Stimulated activated CD4-positive, alpha-beta T cell treated with anti-CD3 and anti-CD28 coated beads, Interleukin-4, amount 100 ng/mL, for 1 hour (primary cell): ENCODE measurements at places on chromosomes 2 and 18.

DNA sequence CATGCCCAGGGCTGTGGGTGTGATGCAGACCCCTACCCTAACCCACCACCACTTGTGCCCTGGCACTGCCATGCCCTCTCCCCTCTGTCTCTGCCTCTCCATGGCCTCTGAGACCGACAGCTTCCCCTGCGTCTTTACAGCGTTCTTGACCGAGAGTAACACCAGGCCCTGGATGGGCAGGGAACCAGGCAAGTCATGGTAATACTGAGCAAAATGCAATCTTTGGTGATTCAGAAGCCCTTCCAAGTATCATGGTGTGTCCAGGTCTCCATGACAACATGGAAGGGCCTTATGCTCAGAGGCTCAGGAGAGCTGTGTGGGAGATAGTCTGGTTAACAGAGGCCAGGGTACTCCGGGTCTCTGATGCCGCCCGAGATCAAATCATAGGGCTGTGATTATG lies 176.1 kb downstream of the KLHL29 start:
- DNase-seq: no peak

GRCh38 chr2:120873958-120874887 lies 138.6 kb downstream of the GLI2 start:
- no peak for DNase-seq

DNA sequence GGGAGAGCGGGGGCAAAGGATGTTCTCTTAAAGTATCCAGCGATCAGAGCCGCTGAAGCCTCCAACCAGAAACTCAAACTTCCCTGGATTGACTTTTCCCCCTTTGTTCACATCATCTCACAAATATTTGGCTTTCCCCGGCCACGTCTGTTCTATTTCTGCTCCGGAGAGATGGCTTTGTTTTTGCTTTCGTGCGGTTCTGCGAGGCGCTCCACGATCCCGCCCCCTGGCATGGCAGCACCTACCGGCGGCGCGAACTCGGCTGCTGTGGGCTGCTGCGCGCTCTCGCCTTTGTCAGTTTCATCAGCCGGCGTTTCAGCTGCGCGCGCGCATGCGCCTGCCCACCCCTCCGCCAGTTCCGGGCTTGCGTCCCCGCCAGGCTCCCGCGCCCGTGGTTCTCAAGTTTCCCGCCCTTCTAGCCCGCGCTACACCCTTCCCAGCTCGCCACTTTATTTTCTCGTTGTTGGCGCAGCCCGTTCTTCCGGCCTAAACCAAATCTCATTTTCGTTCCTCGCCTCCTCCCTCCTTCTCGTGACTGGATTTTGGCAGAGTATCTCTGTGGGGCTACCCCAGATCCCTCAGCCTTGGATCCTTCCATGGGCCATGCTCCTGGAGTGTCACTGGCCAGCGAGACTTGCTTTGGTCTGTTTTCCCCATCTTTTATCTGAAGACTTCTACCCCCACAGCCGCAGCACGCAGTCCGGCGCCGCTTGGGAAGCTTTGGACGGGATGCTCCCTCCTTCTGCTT lies 98.0 kb downstream of the INSIG2 start:
- DNase-seq: peak; percentile 88

DNA sequence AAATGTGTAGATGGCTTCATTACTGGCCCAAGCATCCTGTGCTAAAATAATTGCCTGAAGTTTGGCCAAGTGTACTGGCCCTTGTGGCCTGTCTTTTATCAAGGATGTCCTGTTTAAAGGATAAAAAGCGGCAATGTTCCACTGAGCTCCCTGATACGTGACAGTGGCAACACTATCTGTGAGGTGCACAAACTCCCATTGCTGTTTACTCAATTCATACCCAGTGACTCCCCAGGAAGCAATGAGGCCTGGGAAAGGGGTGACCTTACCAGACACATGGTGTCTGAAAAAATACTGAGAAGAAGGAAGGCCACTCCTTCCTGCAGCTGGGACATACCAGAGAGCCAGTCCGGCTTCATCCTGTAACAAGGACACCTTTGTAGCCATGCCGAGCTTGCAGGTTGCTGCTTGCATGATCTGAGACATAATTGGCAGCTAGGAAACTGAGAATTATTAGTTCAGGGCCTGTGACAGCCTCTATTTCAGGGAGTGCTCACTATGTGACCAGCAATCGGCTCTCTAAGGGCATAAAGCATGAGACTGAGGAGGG lies 198.5 kb upstream of the LRATD1 start:
- DNase-seq: no peak

DNA sequence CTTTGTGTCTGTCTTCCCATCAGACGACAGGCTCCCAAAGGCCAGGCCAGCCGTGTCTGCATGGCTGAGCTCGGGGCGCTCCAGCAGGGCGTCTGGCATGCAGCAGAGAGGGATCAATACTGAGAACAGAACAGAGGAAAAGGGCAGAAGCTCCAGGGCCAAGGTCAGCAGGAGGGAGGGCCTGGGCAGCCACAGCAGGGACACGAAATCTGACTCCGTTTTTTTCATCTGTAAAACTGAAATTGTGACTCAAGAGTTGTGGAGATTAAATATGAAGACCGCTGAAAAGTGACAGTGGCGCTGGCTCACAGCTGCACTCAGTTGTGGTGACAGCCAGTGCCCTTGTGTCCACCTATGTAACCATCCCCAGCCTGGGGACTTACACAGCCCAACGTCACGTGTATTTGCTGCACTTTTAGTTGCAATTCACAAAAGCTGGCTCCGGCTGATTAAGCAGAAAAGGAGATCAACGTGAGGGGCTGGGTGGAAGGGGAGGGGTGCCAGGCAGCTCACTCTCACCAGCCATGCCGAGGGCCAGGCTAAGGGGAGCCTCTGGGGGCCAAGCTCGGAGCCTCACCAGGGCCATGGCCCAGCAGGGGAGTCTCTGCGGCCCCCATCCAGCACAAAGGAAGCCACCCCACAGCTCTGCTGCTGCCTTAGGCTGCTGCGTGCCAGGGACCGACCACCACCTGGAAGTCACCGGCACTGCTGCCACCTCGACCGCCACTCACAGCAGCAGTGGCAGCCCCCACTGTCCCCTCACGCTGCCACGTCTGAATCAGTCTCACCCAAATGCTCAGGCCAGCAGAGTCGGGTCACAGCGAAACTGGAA lies 74.7 kb downstream of the EIPR1 start:
- no peak for DNase-seq

DNA sequence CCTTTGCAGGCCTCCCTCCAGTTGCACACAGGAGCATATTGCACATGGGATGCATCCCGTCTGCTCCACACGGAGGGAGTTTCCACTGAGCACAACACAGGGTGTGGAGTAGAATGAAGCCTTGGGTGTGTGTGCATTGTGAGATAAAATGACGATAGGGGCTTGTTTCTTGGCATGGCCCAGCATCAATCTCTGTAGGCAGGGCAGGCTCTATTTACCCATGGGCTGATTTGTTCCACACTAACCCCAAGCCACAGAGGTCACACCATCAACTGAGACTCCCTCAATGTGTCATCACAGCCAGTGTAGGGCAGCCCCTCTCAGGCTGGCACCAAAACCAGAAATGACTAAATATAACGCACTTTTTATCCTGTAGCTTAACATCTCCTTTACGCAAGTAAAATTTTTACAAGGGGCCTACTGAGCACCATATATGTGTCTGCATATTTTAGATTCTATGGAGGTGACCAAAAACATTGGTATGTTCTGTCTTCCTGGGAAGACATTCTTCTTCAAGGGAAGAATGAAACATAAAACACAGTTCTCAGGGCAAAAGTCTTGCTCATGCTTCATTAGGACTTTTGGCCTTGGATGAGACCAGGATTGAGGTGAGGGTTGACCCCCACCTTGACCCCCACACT lies 2.7 kb upstream of the GKN1 start:
- no peak for DNase-seq

GRCh38 chr2:85095094-85095493 lies 38.1 kb upstream of the TCF7L1 start:
- no peak for DNase-seq

GRCh38 chr2:10982931-10983701 lies 71.4 kb downstream of the KCNF1 start:
- no peak for DNase-seq

- no peak for DNase-seq
Observed at GRCh38 chr2:176098366-176099158, 1.0 kb upstream of the HOXD12 start.

GRCh38 chr2:118169359-118170005 lies 81.2 kb downstream of the INSIG2 start:
- peak; percentile 15 for DNase-seq

- no peak for DNase-seq
Observed at GRCh38 chr2:236526455-236527158, 43.0 kb upstream of the ACKR3 start.

DNA sequence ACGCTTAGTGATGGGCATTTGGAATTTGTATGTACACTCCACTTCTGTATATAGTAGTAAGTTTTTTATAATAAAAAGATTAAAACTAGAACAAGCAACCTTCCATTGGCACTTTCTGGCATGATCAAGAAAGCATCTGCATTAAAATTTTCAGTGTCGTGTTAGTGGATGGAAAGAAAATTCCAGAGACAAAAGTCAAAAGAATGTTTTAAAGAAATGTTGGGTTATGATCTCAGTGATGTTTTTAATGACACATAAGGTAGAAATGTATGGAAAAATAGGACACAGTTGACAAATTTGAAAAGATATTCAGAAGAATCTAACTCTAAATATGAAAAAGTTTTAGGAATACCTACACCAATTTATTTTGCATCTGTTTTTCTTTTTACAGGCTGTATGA lies 126.1 kb upstream of the FAM117B start:
- no peak for DNase-seq

DNA sequence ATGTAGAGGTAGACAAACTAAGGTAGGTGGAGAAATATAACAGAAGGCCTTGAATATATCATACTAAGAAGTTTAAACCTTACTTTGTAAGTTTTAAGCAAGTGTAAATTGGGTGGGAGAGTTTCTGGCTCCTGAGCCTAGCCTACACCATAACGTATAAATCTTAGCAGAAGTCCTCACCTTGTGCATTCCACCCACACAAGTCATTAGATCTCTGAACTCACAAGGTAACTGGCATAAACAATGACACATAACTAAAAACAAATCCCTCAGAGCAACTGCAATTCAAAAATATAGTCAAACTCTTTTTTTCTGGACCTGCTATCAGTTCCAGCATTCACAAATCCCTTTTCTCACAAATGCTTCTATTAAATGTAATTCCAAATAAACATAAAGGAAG lies 9.4 kb downstream of the REV1 start:
- no peak for DNase-seq

GRCh38 chr2:4898706-4899105 lies 793.5 kb upstream of the SOX11 start:
- no peak for DNase-seq

GRCh38 chr2:109368798-109369197 lies 239.8 kb downstream of the SH3RF3 start:
- no peak for DNase-seq

- DNase-seq: no peak
Observed at GRCh38 chr18:9226463-9226862, 89.9 kb downstream of the ANKRD12 start.

DNA sequence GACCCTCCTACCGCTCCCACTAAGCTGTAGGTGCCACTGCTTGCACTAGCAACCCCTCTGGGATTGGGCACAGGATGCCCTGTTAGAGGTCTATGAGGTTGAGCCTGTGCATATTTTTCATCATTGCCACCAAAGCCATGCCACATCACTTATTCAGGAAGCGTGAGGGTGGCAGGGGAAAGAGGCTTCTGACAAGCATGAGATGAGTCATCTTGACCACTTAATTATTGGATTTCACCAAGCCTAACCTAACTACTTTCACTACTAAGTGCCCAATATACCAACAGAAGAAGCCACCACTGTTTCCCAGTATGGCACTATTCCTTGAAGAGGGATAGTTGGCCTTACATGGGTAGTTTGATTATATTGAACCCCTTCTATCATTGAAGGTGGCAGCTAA lies 181.3 kb upstream of the EPHA4 start:
- DNase-seq: no peak

DNA sequence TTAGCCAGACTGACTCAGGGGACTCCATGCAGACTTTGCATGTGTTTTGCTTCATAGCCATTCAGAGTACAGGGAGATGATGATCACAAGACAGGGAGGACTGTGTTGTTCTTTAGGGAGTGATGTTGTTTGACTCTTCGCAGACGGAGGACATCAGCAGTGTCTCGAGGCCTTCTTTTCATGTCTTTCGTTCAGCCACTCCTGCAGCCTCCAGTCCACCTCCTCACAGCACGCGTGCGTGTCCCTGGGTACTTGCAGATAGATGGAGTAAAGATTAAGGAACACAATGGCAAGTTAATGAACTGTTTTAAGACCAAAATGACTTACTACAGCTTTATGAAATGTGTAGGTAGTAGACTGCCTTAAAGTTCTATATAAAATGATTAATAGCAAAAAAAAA lies 114.7 kb downstream of the MAP4K4 start:
- no peak for DNase-seq

GRCh38 chr2:238954841-238955591 lies 107.1 kb downstream of the TWIST2 start:
- DNase-seq: no peak

DNA sequence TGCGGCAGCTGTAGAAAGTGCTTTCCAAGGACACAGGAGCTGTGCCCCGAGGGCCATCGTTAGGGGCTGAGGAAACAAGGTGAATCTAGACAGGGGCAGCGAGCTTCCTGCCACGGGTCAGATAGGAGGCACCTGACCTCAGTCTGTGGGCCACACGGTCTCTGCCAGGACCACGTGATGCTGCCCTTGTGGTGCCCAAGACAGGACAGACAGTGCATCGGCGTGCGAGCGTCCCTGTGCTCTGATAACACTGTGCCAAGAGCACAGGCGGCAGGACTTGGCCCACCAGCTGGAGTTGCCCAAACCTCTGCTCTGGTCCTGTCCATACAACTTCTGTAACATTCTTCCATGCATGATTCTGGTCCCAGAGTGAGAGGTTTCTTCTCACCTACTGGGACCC lies 225.4 kb downstream of the TWIST2 start:
- no peak for DNase-seq

DNA sequence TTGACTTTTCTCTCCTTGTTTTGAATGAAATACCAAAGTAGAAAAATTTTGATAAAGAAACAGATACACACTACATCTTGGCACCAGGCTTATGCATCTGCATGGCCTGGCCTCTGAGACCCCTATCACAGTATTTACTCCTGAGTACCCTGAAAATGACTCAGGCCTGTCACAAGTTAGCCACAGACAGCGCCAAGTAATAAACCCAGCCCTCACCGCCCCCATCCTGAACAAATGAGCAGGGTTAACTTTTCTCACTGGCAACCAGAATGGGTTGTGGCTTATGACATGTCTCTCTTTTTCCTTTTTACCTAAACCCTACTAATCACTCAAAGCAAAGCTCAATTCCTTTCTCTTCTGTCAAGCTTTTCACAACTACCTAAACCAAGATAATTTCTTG lies 35.3 kb downstream of the SPRED2 start:
- DNase-seq: no peak

- DNase-seq: no peak
Observed at GRCh38 chr2:226904592-226904991, 68.7 kb downstream of the RHBDD1 start.

GRCh38 chr18:57803103-57803969 lies at the start of gene ATP8B1:
Gene ATP8B1, minus strand, starts transcription at chr18:57803315. Its CDS starts 71,508 bp downstream, at chr18:57731807.
- DNase-seq: no peak
